ENCODE measurements at places on chromosomes 2 and 18. TPM values are rescaled to one million over a fixed set of nuclear protein-coding genes. Genes with fewer than 3 reads are reported as not detected.

GRCh38 chr2:230784795-230785194 is 72.2 kb downstream of the CAB39 start:
- DNase-seq = no peak

DNA sequence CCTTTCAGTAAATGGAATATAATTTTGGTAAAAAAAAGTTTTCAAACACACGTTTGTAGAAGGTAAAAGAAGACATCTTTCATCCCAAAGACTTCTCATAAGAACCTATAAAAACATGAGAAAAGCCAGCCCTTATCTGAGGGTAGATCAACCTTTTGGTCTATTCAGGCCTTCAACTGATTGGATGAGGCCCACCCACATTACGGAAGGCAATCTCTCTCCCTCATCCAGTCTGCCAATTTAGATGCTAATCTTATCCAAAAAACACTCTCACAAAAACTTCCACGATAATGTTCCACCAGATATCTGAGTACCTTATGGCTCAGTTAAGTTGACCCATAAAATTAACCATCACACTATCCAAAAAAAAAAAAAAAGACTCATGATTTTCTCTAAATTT is 2.2 kb upstream of the CDH20 start:
- DNase-seq = no peak

The TSPYL6 gene
- not detected for total RNA-seq

GRCh38 chr2:61924895-61925663 is 19.6 kb downstream of the COMMD1 start:
- DNase-seq = no peak

- DNase-seq = no peak
These were observed 96.6 kb downstream of the SOCS6 start for GRCh38 chr18:70385474-70385873.

- DNase-seq = peak; percentile 63
These were observed 697 bp downstream of the ITGA4 start for GRCh38 chr2:181457741-181458425.

The MEP1B gene
- not detected for total RNA-seq

The RAX gene
- total RNA-seq = not detected

The CPO gene
- total RNA-seq = not detected

The POTEC gene
- not detected for total RNA-seq

GRCh38 chr2:7026742-7027141 is 109.5 kb downstream of the RNF144A start:
- no peak for DNase-seq

The LIMS4 gene
- 0.97 TPM for total RNA-seq

- DNase-seq = no peak
These were observed 201.7 kb downstream of the PTH2R start for GRCh38 chr2:208608122-208608835.
